ENCODE measurements at places on chromosomes 6 and 20.

DNA sequence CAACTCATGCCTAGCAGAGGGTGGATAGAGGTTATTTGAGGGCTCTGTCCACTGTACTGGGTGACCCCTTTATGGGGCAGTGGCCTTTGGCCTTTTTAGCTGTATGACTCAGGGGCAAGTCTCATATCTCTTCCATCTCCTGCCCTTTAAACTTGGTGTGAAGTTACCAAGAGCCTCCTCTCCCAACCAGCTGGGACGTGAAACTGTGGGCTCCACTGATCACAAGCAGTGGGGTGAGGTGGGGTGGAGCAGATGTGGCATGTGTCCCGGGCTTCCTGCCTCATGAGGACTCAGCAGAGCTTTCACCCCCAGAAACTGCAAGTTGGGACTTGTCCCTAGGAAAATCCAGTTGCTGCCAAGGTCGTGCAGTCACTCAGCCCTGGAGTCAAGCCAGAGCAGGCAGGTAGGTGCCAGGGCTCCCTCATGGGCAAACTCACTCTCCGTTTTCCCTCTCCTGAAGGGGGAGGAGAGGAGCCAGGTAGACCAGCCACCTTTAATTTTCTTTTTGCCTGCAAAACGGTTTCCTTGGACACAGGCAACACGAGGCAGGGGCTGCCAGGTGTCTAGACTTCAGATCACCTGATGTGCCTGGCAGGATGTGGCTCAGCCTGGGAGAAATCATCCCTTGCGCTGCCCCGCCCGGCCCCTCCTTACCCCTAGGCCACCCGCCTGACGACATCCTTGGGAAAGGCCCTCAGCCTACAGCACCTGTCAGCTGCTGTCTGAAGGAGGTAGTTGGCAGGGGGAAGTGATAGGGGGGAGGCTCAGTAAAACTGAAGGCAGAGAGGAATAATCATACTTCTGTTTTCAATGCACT, 4.0 kb downstream of the CDKN1A start:
- no peak for DNase-seq

DNA sequence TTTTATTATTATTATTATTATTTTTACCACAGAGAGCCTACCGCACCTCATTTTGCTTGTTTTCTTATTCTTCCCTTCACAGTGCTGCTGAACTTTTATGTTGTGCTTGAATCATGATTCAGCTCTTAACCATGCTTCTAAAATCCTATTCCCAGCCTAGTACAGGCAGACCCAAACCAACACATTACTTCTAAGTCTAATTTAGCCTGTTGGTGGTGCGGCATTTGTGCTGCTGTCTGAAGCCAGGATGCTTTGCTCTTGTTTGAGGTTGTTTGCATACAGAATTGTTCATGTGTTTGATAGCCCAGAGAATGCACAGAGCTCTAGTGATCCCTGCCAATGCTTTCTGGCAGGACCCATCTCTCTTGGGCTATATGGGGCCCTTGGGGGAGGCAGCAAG, 213.5 kb upstream of the KCNG1 start:
- no peak for DNase-seq

- no peak for DNase-seq
Measured at GRCh38 chr6:82917346-82918064, 148.1 kb downstream of the UBE3D start.

DNA sequence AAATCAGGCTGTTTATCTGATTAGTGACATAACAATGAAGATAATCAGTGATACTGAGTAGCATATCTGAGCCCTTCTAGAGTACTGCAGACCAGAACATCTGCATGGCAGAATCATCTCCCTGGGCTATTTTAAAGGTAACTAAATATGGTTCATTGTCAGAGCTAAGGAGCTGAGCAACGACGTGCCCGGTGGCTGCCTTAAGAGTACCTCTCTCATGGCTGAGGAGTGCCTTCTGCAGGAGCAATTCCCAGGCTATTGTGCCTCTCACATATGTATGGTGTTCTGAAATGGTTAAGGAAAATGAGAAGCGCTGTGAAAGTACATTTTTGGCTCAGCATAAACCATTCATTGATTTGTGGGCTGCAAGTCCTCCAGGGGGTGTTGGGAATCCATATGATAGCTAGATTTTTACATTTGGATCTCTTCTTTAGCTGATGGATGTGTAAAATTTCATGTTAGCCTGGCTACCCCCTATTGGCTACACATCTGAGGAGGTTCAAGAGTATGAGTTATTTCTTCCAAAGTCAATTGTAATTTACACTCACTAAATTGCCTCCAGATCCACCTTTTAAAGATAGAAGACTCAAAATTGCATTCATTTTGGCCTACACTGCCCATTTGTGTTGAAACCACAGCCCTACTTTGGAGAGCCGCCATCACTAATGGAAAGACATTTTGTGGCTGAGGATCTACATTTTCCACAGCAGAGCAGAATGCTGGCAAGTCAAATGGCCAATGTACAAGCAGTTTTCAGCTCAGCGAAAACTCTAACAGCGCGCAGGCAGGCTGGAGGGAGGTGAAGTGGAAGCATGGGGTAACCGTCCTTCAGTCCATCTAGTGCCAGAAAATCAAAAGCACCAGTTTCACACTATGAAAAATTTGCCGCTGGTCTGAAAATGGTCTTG, 198.0 kb downstream of the SIM1 start:
- no peak for DNase-seq

GRCh38 chr6:114862819-114863218, 520.0 kb upstream of the HS3ST5 start:
- DNase-seq: no peak

DNA sequence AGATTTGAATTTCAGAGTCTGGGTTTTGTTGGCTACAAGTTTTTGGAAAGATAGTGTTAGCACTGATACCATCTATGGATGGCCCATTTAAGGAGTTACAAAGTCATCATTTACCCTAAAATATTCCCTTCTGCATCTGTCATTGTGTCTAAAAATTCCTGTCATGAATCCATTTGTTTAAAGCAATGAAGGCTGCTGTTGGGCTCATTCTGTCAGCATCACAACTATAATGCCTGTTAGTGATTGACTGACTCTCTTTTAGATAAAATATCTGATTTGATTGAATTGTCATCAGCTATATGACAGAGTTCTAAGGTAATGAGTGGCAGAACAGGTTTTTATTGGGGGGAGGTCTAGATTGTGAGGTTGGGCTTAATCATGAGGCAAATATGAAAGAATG, 167.6 kb upstream of the IMPG1 start:
- DNase-seq: no peak

- DNase-seq: no peak
Measured at GRCh38 chr20:58938541-58938940, 42.5 kb upstream of the NELFCD start.

DNA sequence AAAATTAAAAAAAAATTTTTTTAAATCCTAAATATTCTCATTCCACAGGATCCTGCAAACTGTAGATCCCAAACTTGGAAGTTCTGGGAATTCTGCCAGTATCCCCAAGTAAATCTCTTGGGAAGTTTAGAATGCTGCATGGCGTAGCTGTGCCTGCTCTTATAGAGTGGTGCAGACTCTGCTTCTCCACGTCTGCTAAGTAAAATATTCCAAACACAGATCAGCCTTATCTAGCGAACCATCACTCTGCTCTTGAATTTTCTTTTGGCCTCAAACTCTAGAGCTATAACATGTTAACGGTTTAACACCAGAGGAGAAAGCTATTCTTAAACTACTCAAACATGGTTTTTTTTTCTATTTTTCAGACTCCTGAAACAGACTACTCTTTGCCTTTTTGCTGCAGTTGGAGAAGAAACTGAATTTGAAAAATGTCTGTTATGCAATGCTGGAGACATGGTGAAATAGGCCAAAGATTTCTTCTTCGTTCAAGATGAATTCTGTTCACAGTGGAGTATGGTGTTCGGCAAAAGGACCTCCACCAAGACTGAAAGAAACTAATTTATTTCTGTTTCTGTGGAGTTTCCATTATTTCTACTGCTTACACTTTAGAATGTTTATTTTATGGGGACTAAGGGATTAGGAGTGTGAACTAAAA, 138.5 kb upstream of the AKAP12 start:
- no peak for DNase-seq

DNA sequence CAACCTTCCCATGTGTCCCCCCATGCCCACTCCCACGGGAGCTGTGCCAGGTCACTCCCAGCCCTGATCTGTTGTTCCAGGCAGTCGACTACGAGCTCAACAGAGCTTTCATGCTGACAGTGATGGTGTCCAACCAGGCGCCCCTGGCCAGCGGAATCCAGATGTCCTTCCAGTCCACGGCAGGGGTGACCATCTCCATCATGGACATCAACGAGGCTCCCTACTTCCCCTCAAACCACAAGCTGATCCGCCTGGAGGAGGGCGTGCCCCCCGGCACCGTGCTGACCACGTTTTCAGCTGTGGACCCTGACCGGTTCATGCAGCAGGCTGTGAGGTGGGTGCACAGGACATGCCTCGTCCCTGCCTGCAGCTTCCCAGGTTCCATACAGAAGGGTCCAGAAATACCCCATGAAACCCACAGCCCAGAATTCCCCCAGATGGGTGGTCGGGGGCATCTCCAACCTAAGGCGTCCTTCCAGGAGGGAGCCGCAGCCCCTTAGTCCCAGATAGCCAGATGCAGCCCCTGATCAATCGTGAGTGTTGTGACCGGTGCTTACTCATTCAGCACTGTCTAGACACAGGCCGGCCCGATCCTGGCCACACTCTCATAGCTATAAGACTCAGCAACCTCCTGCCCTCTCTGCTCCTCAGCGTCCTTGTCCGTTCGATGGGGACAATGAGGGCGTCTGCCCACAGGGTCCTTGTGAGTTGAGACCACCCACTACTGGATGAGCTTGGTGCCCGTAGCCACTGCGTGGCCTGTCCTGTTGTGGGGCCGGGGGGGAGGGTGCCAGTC, 142.1 kb downstream of the TAF4 start:
- DNase-seq: no peak

DNA sequence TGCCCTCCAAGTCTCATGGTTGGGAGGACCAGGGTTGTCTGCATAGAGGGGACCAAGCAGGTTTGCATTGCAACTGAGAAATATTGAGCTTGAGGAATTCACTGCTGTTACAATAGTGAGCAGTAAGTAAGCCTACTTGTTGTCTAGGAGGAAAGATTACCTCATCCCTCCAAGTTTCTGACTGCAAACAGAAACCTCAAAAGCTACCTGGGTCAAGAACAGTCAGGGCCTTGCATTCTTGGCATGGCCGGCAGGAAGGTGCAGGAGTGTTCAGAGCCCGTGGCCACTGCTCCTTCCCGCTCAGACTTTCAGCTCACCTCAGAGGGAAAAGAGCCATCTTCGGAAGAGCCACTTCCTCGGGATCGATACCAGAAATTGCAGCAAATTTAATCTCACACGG, 46.0 kb upstream of the DOK5 start:
- DNase-seq: no peak

- no peak for DNase-seq
Measured at GRCh38 chr6:74439123-74439811, 743.3 kb downstream of the CD109 start.

DNA sequence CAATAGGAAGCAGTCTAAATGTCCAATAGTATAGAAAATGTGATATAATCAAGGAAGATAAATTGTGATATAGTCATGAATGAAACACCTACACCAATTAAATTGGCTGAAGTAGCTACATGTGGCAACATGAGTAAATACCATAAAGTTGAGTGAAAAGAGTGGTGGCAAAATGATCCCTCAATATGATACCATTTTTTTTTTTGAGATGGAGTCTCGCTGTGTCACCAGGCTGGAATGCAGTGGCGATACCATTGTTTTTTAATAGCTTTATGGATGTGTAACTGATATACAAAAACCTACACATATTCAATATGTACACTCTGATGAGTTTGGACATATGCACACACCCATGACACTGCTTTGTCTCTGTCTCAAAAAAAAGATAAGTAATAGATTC, 20.9 kb upstream of the ILRUN start:
- no peak for DNase-seq

DNA sequence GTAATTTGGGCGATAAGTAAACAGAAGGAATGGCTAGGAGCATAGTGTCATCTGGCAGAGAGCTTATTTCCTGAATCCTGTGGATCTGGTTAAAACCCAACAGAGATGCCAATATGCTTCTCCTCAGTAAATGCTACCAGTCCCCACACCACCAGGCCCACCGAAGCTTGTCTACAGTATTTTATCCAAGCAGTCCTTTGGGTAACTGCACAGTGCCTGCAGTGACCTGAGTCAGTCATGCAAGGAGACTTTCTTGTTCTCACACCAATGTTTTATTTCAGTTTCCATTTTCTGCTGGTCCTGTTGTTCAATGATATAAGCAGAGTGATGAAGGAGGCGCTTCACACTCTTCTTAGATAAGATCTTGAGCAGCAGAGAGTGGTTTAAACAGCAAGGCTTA, 326.3 kb downstream of the RIMS1 start:
- DNase-seq: no peak

DNA sequence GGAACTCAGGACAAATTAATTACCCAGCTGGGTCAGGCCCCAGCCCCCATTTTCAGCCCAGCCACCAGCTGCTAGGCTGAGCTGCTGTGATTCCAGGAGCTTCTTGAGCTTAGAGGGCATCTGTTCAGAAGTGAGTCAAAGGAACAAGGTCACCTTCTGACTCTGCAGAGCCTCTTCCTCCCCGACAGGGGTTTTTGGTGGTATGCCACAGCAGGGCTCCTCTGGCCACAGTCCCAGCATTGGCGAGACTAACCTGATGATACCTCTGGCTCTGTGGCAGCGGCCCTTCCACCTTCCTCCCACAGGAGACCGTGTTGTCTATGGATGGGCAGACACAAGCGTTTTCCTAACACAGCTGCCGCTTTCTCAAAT, 39.7 kb downstream of the ZC3H12D start:
- DNase-seq: no peak

- DNase-seq: no peak
Measured at GRCh38 chr6:161557333-161558107, 283.7 kb upstream of the AGPAT4 start.

- DNase-seq: no peak
Measured at GRCh38 chr20:44098256-44098630, 88.7 kb downstream of the JPH2 start.

- no peak for DNase-seq
Measured at GRCh38 chr6:134047673-134048072, 4.8 kb downstream of the SLC2A12 start.

GRCh38 chr6:75196081-75196687, 9.7 kb downstream of the COL12A1 start:
- no peak for DNase-seq

DNA sequence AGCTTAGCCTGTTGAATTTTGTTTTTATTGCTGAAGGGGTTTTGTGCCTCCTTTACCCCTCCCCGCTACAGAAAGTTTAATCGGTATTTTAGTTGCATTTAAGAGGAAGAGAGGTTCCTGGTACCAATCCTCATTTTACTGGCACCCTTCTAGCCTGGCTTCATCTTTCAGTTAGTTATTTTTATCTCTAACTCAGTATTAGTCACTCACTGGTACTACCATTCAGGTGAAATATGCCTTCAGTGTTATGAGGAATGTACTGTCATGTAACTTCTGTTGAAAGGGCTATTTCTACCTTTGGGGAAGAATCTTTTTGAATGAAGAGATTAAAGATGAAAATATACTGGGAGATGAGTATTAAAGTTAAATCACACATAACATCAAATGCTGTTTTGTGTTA, 211.8 kb downstream of the CDKAL1 start:
- DNase-seq: no peak

GRCh38 chr6:69570106-69570505, 226.7 kb downstream of the LMBRD1 start:
- DNase-seq: no peak

All from CMK (cell line).